ENCODE measurements at places on chromosomes 6 and 20.
A peak's percentile ranks its signal among the peaks of the same experiment; 100 is the strongest.

GRCh38 chr20:1870323-1870722 is 24.9 kb upstream of the SIRPA start:
- no peak for DNase-seq

GRCh38 chr6:170516783-170517616 is 36.1 kb downstream of the PSMB1 start:
- DNase-seq: peak; percentile 26

DNA sequence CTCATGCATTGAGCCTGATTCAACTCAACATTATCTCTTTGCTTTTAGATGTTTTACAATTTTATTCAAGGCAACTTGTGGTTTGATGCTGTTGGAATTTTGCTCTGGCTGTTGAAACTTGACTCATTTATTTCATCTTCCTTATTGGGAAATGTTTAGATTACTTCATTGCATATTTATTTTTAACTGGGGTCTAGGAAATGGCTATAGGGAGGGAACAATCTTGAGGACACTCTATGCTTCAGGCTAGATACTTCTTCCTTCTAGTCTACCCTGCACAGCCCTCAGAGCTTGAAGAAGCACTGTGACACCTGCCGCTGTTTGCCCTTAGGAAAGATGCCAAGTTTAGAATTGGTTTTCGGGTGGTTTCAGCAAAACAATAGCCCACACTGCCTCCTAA is 183.4 kb downstream of the ADGRG6 start:
- no peak for DNase-seq

DNA sequence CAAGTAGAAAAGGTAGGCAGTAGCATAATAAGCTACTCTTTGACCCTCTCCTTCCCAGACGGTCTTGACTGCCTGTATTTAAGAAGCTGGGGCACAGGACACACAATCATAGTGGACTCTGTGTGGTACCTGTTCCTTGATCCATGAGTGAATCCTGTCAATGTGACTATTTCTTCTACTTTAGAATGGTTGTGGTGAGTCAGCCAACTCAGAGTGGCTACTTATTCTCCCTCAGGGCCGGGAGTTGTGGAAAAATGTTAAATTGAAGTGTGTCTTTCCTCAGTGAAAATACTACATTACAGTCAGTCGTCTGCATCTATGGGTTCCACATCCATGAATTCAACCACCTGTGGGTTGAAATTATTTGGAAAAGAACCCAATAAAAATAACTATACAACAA is 30.8 kb upstream of the PREP start:
- DNase-seq: no peak

- DNase-seq: no peak
Observed at GRCh38 chr20:53087037-53087777, 115.0 kb downstream of the TSHZ2 start.

DNA sequence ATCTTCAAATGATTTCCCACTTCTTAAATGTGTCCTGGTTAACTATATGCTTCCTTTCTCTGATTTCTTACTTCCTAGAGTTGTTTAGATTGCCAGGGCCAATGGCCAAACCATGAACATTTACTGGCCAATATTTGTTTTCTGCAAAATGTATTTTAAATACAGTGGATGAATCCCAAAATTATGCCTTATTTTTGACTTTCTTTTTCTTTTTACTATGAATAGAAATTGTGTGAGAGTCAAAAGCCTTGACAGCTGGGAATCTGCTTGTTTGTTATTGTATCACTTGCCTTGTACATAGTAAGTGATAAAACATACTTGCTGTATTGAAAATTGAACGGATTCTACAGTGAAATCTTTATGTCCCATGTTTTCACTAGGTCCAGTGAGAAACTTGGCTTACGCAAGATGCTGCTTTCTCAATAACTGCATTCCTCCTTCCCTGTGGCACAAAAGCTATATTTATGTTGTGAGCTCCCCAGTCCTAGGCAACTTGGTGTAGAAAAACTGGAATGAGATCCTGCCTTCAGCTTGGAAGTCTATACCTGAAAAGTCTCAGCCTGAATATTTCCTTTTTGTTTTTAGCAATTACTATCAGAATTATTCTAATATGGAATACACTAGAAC is 295.2 kb downstream of the EPHA7 start:
- no peak for DNase-seq

- no peak for DNase-seq
Observed at GRCh38 chr6:162385980-162386379, 341.6 kb downstream of the PRKN start.

DNA sequence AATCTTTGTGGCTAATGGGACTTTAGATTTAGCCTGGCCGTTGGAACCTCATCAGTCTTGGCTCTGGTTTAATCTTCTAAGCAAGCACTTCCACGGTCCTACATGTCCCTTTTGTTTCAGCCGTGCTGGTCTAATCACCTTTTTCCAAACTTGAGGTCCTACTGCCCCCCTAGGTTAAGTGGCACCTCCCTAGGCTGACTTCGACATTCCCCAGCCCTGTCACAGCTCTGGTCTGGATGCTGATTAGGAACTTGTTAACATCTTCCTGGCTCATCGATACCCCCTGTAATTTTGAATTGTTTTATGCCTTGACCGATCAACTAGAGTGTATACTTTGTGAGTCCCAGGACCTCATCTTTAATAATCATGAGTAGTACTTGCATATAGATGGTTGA is 56.6 kb downstream of the OTOR start:
- no peak for DNase-seq

DNA sequence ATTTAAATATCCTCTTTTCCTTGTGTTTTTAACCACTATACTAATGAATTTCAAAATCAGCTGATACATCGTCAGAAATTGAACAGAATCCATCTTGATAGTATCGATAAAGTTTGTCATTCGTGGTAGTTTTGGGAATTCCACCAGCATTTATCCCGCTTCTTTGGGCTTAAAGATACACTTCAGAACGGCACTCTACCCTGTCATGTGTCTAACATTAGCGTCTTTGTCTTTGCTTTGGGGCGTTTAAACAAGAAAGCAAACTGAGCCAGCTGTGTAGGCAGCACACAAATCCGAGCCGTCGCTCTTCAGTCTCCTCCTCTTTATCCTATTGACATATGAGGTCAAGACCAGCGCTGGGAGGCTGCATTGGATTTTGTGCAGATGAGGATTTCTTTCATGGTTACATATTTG is 27.5 kb upstream of the NHSL1 start:
- no peak for DNase-seq

DNA sequence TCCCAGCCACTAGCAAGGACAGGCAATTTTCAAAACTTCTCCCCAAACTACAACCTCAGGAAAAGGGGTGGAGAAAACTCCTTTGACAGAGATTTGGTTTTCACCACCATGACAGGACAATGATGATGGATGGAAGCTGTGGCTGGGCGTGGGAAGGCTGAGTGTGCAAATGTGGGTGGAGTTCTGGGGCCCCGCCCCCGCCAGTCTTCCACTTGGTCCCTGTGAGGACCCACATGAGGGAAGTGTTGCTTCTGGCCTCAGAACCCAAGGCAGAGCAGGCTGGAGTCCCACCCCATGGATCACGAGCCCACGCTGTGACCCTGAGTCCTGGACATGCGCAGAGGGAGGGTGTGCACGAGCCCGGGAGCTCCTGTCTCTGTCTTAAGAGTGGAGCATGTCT is 21.5 kb upstream of the MRGBP start:
- DNase-seq: no peak

GRCh38 chr20:64079273-64080012 is at the start of gene RGS19:
Gene RGS19 (minus strand): TSS chr20:64079518. CDS start chr20:64076886, 2,632 bp downstream.
- no peak for DNase-seq

Data from RWPE1 (cell line).